Thymus (tissue), 14 donors: ENCODE measurements at places on chromosomes 3 and 15. TPM values are rescaled to one million over a fixed set of nuclear protein-coding genes. Genes with fewer than 3 reads are reported as not detected.

HRG gene
- 0.02 TPM for polyA plus RNA-seq

NOX5 gene
- polyA plus RNA-seq = 0.66 TPM

CIB2 gene
- polyA plus RNA-seq = 11.2 TPM

PLCB2 gene
- 125 TPM for polyA plus RNA-seq

DISP2 gene
- polyA plus RNA-seq = 0.55 TPM

DNA sequence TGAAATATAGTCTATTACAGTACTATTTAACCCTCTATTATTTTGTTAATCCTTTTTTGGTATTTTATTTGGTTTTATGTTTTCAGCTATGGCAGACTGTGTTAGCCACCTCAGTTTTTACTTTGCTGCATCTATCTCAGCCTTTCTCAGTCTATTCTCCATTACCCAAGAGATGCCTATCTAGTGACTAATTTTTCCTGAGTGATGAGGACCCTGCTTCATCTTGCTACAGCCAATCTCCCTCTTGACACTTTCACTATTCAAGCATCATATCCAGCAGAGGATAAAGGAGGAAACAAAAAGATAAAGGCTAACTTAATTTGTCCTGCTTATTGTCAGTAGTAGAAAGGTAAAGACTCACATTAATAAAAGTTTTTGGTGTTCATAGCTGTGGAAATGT, 141.8 kb upstream of the NECTIN3 start:
- H3K4me1 ChIP-seq = no peaks in the 10 kb centered on the region
- no peak overlapping the region for H3K27ac ChIP-seq
- DNase-seq = no peak
- H3K27me3 ChIP-seq = no peaks in the 10 kb centered on the region

GRCh38 chr3:171685116-171685895, 125.0 kb downstream of the PLD1 start:
- H3K27ac ChIP-seq = no peak overlapping the region
- no peak for DNase-seq
- no peak overlapping the region for H3K4me3 ChIP-seq

GRCh38 chr3:188607805-188608315, 453.9 kb downstream of the LPP start:
- no peak overlapping the region for H3K4me3 ChIP-seq
- no peaks in the 10 kb centered on the region for H3K27me3 ChIP-seq
- H3K4me1 ChIP-seq = no peaks in the 10 kb centered on the region
- H3K27ac ChIP-seq = no peak overlapping the region

GRCh38 chr15:66966256-66966655, 99.1 kb upstream of the SMAD3 start:
- no peak for DNase-seq
- H3K27ac ChIP-seq = no peak overlapping the region
- H3K27me3 ChIP-seq = no peaks in the 10 kb centered on the region
- H3K36me3 ChIP-seq = no peaks in the 10 kb centered on the region
- H3K4me3 ChIP-seq = no peak overlapping the region

GRCh38 chr3:99714146-99714545, 75.8 kb downstream of the COL8A1 start:
- no peak overlapping the region for H3K27ac ChIP-seq
- H3K4me1 ChIP-seq = no peaks in the 10 kb centered on the region
- H3K36me3 ChIP-seq = no peaks in the 10 kb centered on the region
- no peak overlapping the region for H3K4me3 ChIP-seq
- H3K27me3 ChIP-seq = no peaks in the 10 kb centered on the region
- no peak for DNase-seq

DNA sequence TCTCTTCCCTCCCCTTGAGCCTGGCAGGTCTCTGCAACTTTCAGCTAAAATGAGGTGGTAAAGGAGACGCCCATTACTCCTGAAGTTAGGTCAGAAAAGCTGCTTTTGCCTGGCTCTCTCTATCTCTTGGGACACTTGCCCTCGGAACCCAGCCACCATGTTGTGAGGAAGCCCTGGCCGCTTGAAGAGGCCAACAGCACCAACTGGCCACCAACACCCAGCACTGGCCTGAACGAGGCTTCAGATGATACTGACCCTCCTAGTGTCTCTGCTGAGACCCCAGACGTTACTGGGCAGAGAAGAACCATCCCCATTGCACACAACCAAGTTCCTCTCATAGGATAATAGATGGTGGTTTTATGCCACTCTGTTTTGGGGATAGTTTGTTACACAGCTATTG, 49.5 kb upstream of the PCSK6 start:
- H3K4me3 ChIP-seq = no peak overlapping the region
- no peak for DNase-seq
- no peaks in the 10 kb centered on the region for H3K27me3 ChIP-seq
- H3K27ac ChIP-seq = no peak overlapping the region

GRCh38 chr15:39628144-39628508, 47.2 kb downstream of the THBS1 start:
- no peak for DNase-seq
- H3K27me3 ChIP-seq = no peaks in the 10 kb centered on the region
- H3K27ac ChIP-seq = no peak overlapping the region
- no peak overlapping the region for H3K4me3 ChIP-seq
- no peaks in the 10 kb centered on the region for H3K36me3 ChIP-seq
- H3K4me1 ChIP-seq = peaks cover 3% of the 10 kb centered on the region

- DNase-seq = no peak
- no peak overlapping the region for H3K27ac ChIP-seq
- no peaks in the 10 kb centered on the region for H3K27me3 ChIP-seq
- no peaks in the 10 kb centered on the region for H3K4me1 ChIP-seq
Observed at GRCh38 chr3:98977520-98977919, 76.0 kb upstream of the DCBLD2 start.

DNA sequence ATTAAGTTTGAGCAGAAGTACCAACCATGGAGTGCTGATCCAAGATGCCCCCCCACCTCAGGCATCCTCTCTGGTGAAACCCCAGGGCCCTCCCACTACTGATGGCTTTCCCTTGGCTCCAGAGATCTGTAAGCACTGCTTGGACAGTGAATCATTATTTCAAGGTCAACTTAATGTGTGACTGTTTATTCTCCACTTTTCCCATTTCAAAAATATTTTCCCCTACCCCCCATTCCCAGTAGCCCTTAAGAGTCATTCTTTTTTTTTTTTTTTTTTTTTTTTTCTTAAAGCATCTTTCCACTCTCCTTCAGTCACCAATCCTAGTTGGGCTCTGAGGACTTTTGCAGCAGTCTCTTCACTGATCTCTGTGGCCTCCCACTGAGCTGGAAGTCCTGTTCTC, 82.6 kb downstream of the PCCB start:
- peaks cover 66% of the 10 kb centered on the region for H3K36me3 ChIP-seq
- no peaks in the 10 kb centered on the region for H3K27me3 ChIP-seq
- no peak overlapping the region for H3K4me3 ChIP-seq

DNA sequence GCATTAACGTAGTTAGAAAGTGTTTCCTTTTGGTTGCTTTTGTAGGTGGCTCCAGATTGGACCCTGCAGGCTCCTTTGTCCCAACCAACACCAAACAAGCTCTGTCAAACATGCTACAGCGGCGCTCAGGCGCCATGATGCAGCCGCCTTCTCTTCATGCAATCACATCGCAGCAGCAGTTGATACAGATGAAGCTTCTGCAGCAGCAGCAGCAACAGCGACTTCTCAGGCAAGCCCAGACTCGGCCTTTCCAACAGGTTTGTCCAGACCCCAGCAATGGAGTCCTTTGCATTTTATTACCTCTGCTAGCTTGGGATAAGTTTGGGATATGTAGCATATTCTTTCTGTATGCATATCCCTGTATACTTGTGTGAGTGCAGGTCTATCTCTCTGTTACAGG, 10.1 kb upstream of the P2RY12 start:
- no peaks in the 10 kb centered on the region for H3K4me1 ChIP-seq
- DNase-seq = no peak

DNA sequence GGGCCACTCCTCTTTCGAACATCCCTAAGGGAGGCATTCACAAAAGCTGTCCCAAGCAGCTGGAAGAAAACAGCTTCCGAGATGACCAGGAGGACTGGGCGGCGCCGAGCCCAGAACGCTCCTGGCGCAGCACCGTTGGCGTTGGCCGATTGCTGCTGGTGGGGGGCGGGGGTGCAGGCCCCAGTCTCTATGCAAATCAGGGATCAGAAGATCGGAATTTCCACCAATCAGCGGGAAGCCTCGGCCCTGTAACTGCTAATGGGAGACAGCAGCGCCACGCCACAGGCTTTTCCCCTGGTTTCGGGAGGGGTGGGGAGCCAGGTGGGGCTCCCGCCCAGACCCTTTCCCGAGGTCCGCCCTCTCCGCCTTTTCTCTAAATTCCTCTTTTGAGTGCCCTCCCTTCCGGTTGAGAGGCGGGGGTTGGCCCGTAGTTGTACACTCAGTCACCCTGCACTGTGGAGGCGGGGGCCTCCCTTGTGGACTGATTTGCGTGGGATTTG, 27.0 kb downstream of the HMCES start:
- H3K27ac ChIP-seq = peak overlapping the region; percentile 44
- H3K27me3 ChIP-seq = no peaks in the 10 kb centered on the region
- no peak overlapping the region for H3K4me3 ChIP-seq
- no peaks in the 10 kb centered on the region for H3K4me1 ChIP-seq

GRCh38 chr3:1787094-1787493, 311.6 kb upstream of the CNTN4 start:
- H3K36me3 ChIP-seq = no peaks in the 10 kb centered on the region
- H3K4me1 ChIP-seq = no peaks in the 10 kb centered on the region
- H3K27me3 ChIP-seq = no peaks in the 10 kb centered on the region
- DNase-seq = no peak
- no peak overlapping the region for H3K27ac ChIP-seq

- no peak for DNase-seq
- peaks cover 17% of the 10 kb centered on the region for H3K4me1 ChIP-seq
- no peaks in the 10 kb centered on the region for H3K27me3 ChIP-seq
- H3K4me3 ChIP-seq = no peak overlapping the region
- no peak overlapping the region for H3K27ac ChIP-seq
Observed at GRCh38 chr15:98706986-98707385, 58.6 kb downstream of the IGF1R start.

DNA sequence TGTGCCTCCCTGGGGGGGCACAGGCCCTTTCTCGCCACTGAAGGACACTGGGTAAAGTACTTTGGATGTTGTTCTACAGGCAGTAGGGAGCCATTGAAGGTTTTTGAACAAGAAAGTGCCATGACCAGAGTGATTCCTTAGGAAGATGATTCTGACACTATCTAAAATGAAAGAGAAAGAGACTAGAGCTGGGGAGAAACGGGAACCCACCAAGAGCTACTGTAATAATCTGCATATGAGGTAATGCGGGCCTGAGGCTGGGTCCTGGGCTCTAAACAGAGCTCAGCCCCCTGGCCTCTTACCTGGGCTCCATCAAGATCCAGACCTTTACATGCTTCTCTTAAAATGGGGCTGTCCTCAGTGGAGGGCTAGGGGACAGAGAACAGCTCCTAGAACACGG, 24.9 kb downstream of the GRK7 start:
- no peaks in the 10 kb centered on the region for H3K36me3 ChIP-seq
- DNase-seq = no peak
- H3K4me1 ChIP-seq = no peaks in the 10 kb centered on the region
- H3K27ac ChIP-seq = no peak overlapping the region
- H3K4me3 ChIP-seq = no peak overlapping the region
- no peaks in the 10 kb centered on the region for H3K27me3 ChIP-seq

DNA sequence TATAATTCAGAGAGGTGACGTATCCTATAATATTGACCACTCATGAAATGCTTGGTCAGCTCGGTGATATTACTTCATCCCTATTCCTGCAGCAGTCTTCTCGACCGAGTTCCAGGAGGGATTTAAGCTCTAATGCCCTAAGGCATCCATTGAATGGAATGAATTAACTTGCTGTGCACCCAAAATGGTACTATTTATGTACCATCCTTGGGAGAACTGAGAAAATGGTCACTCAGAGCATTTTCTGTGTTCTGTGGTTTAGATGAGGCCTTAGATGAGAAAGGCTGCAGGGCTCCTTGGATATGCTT, 638 bp downstream of the BLOC1S6 start:
- peak overlapping the region; percentile 90 for H3K4me3 ChIP-seq
- peak overlapping the region; percentile 95 for H3K27ac ChIP-seq
- H3K4me1 ChIP-seq = peaks cover 13% of the 10 kb centered on the region
- H3K27me3 ChIP-seq = no peaks in the 10 kb centered on the region
- H3K36me3 ChIP-seq = peaks cover 9% of the 10 kb centered on the region

GRCh38 chr15:77589839-77590238, 42.9 kb downstream of the LINGO1 start:
- no peaks in the 10 kb centered on the region for H3K36me3 ChIP-seq
- DNase-seq = no peak
- no peaks in the 10 kb centered on the region for H3K4me1 ChIP-seq
- H3K4me3 ChIP-seq = no peak overlapping the region
- H3K27ac ChIP-seq = no peak overlapping the region

DNA sequence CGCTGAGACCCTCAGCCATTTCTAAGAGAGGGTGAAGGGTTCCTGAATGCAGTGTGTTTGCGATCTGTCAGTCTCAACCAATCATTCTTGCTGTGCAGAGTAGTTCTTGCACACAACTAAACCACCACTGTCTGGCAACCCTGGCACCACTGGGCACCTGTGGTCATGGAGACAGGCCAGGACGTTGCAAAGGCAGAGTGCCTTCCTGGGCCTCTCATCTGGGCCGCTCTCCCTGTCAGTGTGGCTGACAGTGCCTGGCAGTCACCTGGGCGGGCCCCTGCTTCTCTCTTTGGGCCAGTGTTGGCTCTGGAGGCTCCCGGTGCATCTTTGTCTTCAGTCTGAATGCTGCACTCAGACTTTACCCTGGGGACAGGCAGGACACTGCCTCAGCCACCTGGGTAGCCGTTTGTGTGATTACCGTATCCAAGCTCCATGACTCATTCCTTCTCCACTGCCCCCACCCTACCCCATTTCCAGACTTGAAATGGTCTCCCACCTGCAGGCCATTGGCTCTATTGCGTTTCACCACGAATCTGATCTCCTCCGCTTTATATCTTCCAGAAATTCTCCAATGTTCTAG, 104.6 kb upstream of the KLF13 start:
- no peak overlapping the region for H3K4me3 ChIP-seq
- no peak overlapping the region for H3K27ac ChIP-seq
- H3K4me1 ChIP-seq = peaks cover 66% of the 10 kb centered on the region

DNA sequence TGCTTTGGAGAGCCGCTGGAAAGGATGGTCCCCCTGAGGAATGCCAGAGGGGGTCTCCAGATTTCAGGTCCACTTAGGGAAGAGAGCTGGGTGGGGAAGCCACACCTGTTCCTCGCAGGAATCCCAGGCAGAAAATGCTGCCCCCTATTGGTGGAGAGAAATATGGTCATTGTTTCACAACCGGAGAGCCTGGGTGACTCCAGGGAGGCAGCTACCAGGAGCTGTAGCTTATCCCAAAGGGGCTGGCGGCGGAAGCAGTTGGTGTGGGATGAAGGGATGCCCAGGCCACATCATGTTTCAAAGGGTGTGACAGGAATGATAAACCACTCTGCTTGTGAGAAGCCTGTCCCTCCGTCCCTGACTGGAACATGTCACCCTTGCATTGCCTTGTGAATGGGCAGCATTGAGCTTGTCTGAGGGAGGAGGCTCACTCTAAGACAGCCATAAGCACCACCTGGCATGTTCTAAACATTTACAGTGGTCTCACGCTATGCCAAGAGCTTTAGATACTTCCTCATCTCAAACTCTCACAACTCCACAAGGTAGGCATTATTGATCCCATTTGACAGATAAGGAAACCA, 34.5 kb downstream of the POMGNT2 start:
- no peaks in the 10 kb centered on the region for H3K36me3 ChIP-seq
- H3K4me1 ChIP-seq = no peaks in the 10 kb centered on the region
- no peak overlapping the region for H3K4me3 ChIP-seq
- H3K27me3 ChIP-seq = no peaks in the 10 kb centered on the region
- peak; percentile 55 for DNase-seq
